ENCODE measurements at places on chromosomes 3 and 15.

GRCh38 chr3:82055792-82056191 is 294.3 kb upstream of the GBE1 start:
- no peak for DNase-seq

DNA sequence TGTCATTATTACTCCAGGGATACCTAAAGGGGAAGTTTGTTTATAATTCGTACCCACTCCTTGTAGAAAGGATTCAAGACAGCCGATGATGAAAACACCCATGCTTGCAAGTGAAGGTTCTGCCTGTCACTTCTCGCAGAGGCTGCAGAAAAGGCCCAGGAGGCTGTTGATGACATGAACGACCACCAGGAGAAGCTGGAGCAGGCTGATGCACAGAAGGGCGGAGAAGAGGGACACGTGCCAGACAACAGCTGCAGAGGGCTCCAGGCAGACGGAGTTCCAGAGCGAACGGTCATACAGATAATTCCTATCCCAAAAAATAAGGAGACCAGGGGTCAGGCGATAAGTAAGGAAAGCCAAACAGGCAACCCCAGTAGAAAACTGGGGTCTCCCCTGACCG is 5.7 kb upstream of the DYNLT2B start:
- DNase-seq = no peak

GRCh38 chr15:45180201-45180600 is 7.6 kb downstream of the SHF start:
- DNase-seq = no peak

GRCh38 chr3:14323401-14324223 is 78.8 kb upstream of the SLC6A6 start:
- DNase-seq = no peak

Data from NCI-H1417 (cell line).